ENCODE measurements at places on chromosomes 7 and 10. TPM values are rescaled to one million over a fixed set of nuclear protein-coding genes. Genes with fewer than 3 reads are reported as not detected.

DNA sequence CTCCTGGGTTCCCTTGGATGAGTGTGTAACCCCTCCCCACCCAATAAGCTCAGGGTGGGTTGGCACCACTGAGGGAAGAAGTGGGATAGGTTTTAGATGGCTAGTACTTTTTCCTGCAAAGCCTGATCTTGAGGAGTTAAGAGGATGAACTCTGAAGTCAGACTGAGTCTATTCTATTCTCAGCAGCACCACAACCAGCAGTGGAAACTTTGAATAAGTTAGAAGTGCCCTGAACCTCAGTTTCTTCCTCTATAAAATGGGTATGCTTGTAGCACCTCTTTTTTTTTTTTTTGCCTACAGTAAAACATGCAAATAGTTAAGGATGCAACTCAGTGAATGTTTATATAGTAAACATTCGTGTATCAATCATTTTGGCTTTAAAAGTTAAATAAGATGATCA, 7.1 kb downstream of the NKX2-3 start:
- ATAC-seq, result no peak

DNA sequence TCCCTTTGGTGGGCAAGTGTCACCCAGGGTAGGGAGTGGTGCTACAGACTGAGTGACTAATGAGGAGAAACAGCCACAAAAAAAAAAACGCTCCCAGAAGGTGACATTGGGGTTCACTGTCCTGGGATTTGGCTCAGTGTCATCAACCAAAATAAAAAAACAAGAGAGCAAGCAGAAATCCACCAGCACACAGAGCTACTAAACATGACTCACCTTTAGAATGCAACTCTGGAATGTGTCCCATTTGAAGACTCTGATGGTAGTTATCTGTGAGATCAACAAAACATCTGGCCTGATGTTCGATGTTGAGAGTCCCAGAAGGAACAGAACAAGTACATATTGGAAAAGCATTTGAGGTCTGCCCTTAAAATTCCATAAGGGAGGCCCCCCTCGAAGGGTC, 200.3 kb upstream of the LYZL2 start:
- ATAC-seq, result no peak

- no peak for ATAC-seq
These were observed 22.3 kb downstream of the ZNF775 start for GRCh38 chr7:150401424-150401790.

GRCh38 chr10:71401056-71401455, 4.3 kb downstream of the CDH23 start:
- no peak for ATAC-seq

CFAP46 gene
- 1.6 TPM for total RNA-seq

KEL gene
- 0.54 TPM for total RNA-seq

DNA sequence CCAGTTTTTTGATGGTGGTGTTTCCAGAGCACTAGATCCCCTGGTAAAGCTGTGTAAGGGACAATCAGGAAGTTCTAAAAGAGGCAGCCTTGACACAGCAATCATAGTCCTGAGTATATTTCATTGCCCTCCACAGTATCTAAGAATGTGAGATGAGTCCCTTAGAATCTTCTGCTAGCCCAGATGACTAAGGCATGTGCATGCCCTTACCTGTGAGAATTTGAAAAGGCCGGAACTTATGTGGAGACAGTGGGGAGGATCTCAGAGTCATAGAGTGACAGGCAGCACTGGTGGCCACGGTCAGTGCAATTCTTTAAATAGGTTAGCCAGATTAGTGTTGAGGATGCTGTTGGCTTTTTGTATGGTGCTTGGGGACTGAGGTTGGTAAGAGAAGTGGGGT, 361.4 kb upstream of the VSTM2A start:
- ATAC-seq, result no peak

- no peak for ATAC-seq
These were observed 436.2 kb downstream of the KCNMA1 start for GRCh38 chr10:77201135-77202106.

DNA sequence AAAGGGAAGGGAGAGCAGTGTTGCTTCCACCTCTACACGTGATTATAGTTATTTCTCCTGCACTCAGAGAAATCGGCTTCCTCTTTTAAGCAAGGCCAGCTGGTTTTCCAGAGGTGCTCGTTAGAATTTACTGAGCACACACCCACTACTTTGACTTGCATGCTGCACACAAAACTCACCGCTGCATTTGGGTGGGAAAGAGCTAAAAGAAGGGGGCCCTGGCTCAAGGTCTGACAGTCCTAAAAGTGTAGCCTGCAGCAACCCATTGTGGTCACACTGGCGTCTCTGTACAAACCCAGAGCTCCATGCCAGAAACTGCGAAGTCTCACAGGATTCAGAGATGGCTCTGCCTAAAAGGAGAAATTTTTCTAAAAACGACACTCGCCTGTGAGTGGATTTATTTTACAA, 133.7 kb downstream of the SLC25A13 start:
- ATAC-seq, result no peak

- no peak for ATAC-seq
These were observed 122.9 kb upstream of the NRBF2 start for GRCh38 chr10:63010203-63010602.

DNA sequence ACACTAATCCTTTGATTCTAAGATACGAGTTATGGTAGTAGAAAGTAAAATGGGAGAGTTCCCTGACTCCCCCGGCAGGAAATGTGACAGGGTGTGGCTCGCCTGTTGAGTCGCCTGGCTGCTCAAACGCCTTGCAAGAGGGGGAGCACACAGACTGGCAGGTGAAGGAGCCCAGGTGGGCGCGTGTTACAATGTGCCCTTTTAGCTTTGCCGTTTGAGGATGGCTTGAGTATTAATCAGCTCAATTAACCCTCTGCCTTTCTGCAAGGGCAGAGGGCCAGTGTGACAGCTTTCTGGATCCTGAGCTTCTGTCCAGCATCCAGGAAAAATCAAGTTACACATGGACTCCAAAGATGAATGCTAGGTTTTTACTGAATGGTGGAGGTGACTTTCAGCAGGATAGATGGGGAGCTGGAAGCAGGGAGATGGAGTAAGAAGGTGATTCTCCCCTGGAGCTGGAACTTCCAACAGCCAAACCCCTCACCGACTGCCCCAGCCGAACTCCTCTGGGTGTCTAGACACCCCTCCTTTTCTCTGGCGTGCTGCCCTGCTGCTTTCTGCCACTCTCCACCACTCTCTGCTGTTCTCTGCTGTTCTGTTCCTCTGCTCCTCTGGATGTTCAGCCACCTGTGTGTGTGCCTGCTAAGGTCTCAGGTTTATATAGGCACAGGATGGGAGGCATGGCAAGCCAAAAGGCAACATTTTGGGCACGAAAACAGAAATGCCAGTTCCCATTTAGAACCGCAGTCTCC, 548.8 kb upstream of the KCND2 start:
- no peak for ATAC-seq

GRCh38 chr10:49645417-49645816, 31.6 kb downstream of the CHAT start:
- ATAC-seq, result no peak

VWC2 gene
- 0.35 TPM for total RNA-seq

GRCh38 chr7:155870334-155871180, 58.3 kb upstream of the SHH start:
- ATAC-seq, result no peak

DNA sequence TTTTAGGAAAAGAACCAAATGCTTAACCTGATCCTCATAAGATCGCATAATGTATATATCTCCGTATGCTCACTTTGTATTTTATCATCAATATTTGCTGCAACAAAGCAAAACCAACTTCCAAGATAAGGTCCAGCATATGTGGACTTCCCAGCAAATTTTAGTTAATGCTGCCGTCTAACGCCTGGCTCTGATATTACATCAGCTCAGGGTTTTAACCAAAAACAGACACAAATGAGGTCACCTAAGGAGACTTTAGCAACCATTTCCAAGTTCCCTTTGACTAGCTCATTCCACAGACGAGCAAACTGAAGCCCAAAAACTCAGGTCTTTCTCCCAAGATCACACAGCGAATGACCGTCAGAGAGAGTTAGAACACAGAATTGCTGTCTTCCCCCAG, 59.4 kb upstream of the UCN3 start:
- ATAC-seq, result peak; percentile 55

GPR146 gene
- total RNA-seq, result 2.4 TPM

DNA sequence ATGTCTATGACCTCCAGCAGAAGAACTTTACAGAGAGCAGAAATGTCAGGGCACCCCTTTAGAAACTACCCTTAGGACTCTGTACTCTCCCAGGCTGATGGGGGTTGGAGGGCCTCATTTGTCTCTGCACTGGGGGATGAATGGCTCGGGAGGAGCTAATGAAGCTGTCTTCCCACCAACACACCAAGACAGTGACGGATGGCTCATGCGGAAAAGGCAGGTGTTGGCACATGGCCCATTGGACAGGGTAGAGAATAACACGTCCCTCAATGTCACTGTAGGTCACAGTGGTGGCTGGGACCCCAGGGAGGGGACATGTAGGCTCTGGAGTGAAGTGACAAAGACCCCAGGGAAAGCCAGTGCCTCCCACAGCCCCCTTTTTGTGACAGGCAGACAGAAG, 64.0 kb upstream of the PCBD1 start:
- ATAC-seq, result peak; percentile 68

- ATAC-seq, result no peak
These were observed 86.2 kb downstream of the PRR15 start for GRCh38 chr7:29649876-29650275.

- peak; percentile 97 for ATAC-seq
These were observed 44.1 kb downstream of the SFTPD start for GRCh38 chr10:79904671-79905321.

NKX2-3 gene
- total RNA-seq, result 0.09 TPM

MMP21 gene
- not detected for total RNA-seq

EN2 gene
- total RNA-seq, result 0.58 TPM

NPSR1 gene
- total RNA-seq, result not detected

GRCh38 chr7:7212612-7213011, 30.3 kb downstream of the C1GALT1 start:
- no peak for ATAC-seq

- no peak for ATAC-seq
These were observed 32.7 kb downstream of the DPY19L1 start for GRCh38 chr7:35004531-35005095.

DNA sequence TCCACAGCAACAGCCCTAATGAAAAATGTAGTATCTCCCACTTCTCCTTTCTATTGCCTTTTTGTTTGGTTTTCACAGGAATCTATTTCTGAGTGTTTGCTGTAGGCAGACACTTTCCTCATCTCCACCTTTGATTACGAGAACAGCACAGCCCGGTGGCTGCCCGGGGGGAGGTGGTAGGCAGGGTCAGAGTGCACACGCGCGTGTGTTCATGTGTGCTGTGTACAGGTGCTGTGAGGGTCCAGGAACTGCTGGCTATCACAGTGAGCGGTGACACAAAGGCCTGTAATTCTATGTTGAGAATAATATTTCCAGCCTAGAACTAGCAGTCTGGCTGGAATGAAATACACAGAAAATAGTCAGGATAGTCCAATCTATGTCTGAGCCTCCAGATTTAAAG, 212.8 kb downstream of the ADARB2 start:
- no peak for ATAC-seq

IDI1 gene
- 54.4 TPM for total RNA-seq

- no peak for ATAC-seq
These were observed 48.1 kb downstream of the MYO3A start for GRCh38 chr10:25982107-25982506.

DNA sequence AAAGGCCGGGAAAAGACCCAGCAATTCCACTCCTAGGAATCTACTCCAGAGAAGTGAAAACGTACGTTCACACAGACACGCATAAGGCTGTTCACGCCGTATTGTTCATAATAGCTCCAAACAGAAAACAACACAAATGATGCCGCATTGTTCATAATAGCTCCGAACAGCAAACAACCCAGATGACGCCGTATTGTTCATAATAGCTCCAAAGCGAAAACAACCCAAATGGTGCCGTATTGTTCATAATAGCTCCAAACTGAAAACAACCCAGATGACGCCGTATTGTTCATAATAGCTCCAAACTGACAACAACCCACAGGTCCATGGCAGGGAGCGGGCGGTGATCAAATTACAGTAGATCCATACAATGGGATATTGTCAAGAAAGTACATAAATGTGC, 85.2 kb upstream of the DNAAF5 start:
- no peak for ATAC-seq

OIT3 gene
- total RNA-seq, result not detected

TAS2R40 gene
- total RNA-seq, result 0.59 TPM

GJD4 gene
- total RNA-seq, result not detected

GRCh38 chr7:835485-836401, 3.5 kb downstream of the SUN1 start:
- ATAC-seq, result peak; percentile 83

- no peak for ATAC-seq
These were observed 25.8 kb upstream of the SLF2 start for GRCh38 chr10:100886963-100887362.

H2BK1 gene
- not detected for total RNA-seq

DNA sequence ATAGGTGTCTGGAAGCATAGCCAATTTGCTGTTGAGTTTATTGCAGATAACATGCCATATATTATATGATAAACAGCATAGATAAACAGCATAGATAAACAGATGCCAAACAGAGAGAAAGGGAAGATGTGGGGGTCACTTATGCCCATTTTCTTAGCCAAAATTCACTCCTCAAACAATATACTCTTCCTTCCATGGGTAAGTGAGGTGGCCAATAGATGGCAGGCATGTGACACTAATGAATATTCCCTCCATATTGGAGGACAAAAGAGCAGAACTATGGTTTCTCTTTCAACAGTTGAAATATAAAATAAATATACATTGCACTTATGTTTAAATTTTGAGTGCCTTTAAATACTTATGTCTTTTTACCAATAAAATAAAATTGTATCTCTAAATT, 1212.8 kb downstream of the REEP3 start:
- peak; percentile 60 for ATAC-seq

PIK3AP1 gene
- 0.56 TPM for total RNA-seq

- ATAC-seq, result no peak
These were observed 85.8 kb upstream of the JAZF1 start for GRCh38 chr7:28266402-28266801.

GRCh38 chr7:68306692-68307107, 1291.6 kb upstream of the AUTS2 start:
- ATAC-seq, result peak; percentile 94

NEUROD6 gene
- total RNA-seq, result not detected

DNA sequence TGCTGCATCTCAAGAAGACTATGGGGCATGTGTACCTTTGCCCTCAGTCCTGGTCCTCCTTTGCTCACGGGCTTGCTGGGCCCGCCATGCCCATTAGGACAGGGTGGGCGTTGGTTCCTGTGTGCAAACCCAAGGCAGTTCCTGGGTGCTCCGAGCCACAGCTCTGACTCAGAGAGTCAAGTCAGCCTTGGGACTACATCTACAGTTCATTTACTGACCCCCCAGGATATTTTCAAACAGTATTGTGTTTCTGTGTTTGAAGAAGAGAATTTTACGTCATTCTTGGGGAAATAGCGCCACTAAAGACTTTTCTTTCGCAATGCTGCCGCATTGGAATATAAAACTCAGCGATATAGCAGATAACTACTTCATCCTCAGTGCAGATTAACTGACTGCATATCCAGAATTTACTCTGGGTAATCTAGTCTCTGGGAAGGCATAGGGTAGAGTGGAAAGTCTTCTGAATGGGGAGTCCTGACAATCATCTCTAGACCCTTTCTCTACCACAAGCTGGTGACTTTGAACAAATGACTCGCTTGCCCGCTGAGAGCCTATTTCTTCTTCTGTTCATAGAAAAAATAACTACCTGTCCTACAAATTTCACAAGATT, 638.9 kb upstream of the FZD8 start:
- ATAC-seq, result no peak

Measured in motor neuron (in vitro differentiated cells).